Bronchial smooth muscle cell (primary cell): ENCODE measurements at places on chromosomes 6 and 20. TPM values are rescaled to one million over a fixed set of nuclear protein-coding genes. Genes with fewer than 3 reads are reported as not detected.

The GATA5 gene
- not detected in 2 replicates for total RNA-seq

The CTAGE9 gene
- total RNA-seq = under 0.01 TPM in 1 of 2 replicates, not detected in the other

The PLN gene
- total RNA-seq = under 0.01 TPM in 1 of 2 replicates, not detected in the other

The MYCT1 gene
- not detected in 2 replicates for total RNA-seq
